Activated T-cell treated with anti-CD3 and anti-CD28 coated beads for 4 hours (primary cell): ENCODE measurements at places on chromosomes 5 and 9.

DNA sequence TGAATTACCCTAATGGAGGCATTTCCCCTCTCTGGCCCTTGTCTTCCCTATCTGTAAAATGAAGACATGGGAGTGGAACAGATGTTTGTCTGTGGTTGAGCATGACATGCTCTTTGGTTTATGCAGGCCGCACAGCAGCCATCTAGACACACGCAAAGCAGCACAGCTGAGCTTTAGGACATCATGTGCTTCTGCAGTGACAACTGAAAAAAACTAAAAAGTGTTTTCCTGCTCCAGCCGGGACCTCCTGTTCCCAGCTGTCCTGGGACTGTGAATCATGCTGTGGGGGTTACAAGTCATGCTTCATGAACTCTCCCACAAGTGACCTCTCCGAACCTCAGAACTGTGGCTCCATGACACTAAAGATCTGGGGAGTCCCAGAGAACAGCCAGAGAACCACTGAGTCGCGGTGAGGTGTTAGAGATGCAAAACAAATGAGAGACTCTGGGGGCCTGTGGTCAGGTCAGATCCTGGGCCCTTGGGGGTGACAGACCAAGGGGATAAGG is 1.7 kb downstream of the SMIM3 start:
- DNase-seq = no peak

DNA sequence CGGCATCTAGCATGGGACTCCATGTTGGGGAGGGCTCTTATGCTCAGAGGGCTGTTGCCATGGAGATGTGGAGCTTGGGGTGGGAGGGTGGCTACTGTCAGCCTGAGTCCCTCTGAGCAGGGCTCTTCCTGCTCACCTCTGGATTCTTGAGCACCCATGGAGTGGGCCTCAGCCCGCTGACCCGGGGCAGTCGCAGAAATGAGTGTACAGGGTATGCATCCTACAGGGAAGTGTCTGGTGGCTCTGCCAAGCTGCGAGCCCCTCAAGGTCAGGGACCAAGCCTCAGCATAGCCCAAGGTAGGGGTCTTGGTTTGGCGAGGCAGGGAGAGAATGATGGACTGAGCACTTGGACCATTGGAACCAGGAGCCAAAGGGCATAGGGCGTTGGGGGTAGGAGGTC is 104.1 kb downstream of the DAB2IP start:
- DNase-seq = no peak

- DNase-seq = no peak
Observed at GRCh38 chr9:129175825-129176633, 2.0 kb downstream of the IER5L start.

GRCh38 chr5:43007246-43007910 is 32.7 kb downstream of the ANXA2R start:
- DNase-seq = peak; percentile 63

DNA sequence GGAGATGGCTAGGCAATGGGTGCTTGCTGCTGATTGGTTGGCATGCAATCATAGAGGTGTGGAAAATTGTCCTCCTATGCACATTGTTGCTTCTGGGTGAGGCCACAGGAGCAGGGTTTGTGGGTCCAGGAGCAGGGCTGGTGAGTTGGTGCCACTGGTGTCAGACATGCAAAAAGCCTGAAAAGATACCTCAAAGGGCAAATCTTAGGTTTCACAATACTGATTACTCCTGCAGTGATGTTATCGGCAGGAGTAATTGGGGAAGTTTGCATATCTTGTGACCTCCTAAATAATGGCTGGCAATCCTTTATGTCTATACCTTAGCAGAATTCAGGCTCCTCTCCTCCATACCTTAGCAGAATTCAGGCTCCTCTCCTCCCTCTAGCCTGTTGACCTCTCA is 25.2 kb downstream of the SLC25A48 start:
- no peak for DNase-seq

DNA sequence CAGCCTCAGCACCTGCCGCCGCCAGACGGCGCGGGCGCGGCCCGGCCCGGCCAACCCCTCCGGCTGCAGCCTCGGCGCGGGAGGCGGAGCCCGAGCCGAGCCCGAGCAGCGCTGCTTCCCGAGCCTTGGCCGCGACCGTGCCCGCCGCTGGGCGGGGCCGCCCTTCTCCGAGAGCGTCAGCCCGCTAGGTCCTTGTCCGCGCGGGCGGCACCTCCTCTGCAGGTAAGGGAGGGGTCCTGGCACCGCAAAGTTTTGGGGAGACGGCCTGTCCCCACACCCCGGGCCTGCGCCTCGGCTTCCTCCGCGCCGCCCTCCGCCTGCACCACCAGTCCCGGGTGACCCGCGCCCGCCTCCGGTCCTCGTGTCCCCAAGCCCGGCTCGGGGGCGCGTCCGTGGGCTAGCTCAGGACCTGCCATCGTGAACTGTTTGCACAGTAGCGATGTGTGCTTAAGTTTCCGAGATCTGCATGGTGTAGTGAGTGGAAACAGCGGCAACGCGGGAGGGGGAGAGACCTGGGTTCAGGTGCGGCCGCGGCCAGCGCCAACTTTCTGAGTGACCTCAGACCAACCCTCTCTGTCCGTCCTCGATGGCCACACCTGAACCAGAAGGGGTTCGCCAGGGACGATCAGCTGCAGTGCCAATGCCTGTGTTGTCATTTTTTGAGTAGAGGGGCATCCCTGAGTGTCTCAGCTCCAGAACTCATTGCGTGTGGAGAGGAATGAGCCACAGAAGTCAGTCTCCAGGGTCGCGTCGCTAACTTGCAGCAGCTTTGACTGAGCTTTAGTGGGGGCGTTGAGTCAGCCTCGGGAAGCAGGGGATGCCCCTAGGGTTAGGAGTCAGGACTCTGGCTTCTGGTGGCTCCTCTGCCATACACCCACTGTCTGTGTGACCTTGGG is at the start of gene FRMPD1:
Gene FRMPD1, plus strand, starts transcription at position 82 of the 896 bp plus-strand sequence. CDS start 41,688 bp downstream, outside the sequence.
- peak; percentile 17 for DNase-seq

- no peak for DNase-seq
Observed at GRCh38 chr5:32545102-32545800, 40.1 kb upstream of the SUB1 start.

GRCh38 chr9:84736081-84736480 is 66.6 kb downstream of the NTRK2 start:
- DNase-seq = no peak

DNA sequence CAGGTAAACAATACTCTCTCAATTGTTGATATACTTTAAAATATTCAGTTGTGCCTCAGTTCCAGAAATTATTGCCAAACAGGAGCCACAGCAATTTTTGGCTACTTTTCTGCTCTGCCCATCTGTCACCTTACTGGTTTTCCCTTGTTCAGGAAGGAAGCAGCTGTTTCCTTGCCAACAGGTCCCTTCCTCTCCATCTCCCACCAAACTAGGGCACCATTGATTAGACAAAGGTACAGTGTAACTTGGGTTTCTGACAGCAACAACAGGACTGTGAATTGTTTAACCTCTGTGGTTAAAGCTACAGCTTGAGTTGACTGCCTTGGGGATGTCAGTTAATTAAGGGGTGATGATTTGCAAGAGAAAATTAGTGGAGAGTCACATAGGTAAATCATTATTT is 76.9 kb downstream of the PIP5K1B start:
- no peak for DNase-seq

DNA sequence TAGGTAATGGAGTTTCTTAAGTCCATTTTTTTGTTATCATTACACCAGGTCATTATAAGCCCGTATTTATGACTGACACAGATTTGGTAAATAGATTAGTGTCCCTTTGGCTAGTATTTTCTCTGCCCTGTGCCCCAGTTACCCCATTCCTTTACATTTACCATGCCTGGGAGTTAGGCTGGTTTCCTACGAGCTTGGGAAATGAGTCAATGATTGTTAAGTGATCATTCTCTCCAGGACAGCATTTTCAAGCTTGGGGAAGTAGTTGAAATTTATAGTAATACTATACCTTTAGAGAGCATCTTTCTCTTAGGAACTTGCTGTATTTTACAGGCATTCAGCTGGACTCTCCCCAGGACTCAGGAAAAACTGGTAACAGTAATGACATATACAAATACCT is 573.1 kb downstream of the TLE4 start:
- DNase-seq = no peak

DNA sequence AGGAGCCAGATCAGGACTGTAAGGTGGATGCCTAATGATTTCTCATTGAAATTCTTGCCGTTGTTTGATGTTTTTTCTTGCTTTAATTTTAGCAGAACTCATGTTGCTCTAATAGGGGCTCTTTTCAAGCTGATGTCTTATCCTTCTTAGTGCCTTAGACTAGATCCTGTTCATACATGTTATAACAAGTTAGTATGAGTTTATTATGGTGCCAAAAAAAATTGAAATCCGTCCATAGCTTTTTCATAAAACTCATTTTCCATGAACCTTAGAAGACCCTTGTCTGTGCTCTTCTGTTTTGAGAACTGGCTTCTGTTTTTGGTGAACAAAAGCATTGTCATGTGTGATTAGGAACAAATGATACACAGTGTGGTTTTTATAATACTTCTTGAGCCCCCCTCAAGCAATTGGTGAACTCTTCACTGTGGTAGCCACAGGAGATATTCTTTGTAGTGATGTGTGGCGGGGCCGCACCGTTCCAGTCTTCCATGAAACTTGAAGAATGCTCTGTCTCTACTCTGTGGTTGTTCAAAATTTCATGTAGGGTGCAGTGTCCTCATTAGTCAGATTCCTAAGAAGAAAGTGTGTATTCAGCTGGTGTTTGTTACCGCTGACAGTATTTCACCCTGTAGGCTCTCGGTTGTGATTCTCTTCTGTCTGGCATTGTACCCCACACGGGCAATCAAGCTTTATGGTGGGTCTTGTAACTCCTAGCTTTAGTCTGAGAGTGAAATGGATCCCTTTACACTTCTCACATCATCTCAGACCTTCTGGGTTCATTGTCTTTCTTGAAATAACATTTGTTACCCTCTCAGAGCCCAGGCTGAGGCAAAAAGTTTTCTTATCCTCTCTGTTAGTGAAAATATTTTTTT is 10.7 kb downstream of the OTULIN start:
- DNase-seq = no peak

DNA sequence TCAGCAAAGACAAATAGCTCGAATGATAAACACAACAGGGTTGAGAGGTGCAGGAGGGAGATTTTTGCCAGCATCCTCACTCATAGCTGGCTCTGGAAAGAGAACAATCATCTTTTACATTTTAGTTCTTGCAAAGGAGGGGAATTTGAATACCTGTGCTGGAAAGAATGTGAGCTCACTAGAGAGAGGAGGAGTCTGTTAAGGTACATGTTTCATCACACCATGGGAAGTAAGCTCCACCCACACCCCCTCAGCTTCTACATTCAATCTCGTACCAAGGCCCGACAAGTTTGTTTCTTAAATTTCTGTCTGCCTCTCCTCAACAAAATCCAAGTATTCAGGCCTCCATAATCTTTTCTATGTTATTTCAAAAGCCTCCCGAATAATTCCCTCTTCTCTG is 254.6 kb downstream of the BRINP1 start:
- DNase-seq = no peak

DNA sequence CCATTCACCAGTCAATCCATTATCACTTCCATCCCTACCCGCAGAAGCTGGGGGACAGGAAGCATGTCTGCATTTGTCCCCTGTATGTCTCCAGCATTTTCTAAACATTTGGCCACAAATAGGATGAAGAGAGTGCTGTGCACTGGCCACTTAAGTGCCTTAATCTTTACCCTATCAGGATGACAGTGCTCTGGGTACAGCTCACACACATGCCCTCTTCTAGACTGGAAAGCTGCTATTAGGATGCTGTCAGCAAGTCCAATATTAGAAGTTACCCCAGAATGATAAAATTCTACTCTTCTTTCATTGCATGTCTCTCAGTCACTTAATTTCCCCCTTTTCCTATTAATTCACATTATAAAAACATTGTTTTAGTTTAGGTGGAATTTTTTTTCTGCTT is 168.4 kb downstream of the RASEF start:
- no peak for DNase-seq

GRCh38 chr9:18492612-18493011 is 18.7 kb downstream of the ADAMTSL1 start:
- DNase-seq = no peak

DNA sequence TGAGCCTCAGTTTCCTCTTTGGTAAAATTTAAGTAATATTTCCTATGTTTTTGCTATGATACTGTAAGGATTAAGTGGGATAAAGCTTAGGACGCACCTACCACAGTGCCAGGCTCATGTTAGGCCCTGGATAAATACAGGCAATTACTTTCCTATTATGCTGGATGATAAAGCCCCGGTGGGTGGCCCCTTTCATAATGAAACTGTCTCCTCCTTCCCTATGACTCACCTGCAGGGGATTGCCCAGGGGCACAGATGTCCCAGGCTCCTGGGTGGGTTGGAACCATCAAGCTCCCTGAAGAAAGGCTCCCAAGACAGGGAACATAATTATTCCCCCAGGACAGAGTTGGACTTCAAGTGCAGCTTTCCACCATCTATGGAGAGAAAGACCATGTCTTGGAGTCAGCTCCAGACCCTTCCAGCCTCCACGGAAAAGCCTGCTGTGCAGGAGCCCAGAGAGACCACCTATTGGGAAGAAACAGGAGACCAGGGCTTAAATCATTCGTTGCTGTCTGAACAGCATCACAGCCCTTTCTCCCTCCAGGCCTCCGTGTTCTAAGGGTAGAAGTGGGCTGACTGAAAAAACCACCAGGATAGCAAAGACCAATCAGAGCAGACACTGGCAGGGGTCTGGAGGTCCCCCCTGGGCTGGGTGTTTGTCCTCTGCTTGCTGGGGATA is 43.2 kb upstream of the FOXE1 start:
- DNase-seq = no peak

GRCh38 chr5:133467826-133468463 is 144.4 kb downstream of the FSTL4 start:
- DNase-seq = no peak

- DNase-seq = no peak
Observed at GRCh38 chr5:6730407-6730806, 17.2 kb downstream of the TENT4A start.

DNA sequence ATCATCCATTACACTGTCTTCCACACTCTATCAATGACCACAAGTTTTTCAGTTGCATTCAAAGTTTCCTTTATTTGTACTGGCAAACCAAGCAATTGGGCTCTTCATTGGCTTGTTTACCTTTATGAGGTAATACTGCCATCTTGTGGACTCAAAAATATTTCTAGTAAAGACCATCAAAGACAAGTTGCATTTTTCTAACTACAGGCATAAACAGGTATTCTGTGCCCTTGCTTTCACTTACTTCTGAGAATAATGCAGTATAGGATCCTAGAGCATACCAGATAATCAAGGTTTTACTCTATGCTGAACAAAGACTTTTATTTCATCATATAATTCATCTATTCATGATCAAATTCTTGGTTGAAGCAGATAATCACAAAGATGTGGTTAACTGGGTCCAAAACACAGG is 173.7 kb upstream of the POU5F2 start:
- no peak for DNase-seq

GRCh38 chr9:128081056-128081455 is 13.0 kb downstream of the SLC25A25 start:
- no peak for DNase-seq

DNA sequence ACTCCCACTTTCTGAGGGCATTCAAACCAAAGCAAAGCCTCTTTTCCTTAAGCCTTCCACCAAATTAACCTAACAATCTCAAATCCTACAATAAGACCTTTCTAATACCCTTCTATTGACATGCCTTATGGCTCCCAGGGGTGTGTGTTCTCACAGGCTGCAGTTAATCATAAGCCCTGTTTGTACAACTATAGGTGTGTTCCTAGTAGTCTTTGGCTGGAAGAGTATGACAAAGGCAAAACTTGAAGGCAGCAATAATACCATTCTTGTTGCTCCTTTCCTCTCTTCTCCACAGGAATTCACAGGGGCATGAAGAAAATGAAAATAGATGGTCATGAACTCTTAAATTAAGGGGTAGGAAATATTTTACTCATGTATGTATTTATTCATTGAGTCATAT is 10.9 kb upstream of the FBXO38 start:
- DNase-seq = no peak
